Glutamatergic neuron (in vitro differentiated cells): ENCODE measurements at places on chromosomes 16 and 17.

DNA sequence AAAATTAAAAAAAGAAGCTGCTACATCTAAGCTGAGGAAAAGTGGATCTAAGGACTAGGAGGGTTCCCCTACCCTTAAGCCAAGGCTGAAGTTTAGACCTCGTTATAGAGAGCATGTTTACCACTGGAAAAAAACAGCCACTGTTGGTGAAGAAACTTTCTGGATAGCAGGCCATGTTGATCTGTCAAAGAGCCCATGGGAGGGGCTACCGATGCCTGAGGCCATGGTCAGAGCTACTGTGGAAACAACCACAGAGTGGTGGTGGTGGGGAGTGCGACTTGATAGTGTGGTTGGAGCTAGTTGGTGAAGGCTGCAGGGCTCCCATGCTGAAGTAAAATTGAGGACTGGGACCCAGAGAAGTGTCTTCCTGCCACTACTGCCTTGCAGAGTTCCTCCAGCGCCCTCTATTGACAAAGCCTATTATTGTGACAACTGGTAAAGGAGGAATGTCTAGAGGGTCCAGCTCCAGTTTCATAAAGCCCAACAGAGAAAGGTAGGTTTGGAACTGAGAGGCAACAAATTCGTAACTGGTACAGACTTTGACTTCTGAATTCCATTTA, 12.7 kb upstream of the FAM20A start:
- peak; percentile 15 for DNase-seq

DNA sequence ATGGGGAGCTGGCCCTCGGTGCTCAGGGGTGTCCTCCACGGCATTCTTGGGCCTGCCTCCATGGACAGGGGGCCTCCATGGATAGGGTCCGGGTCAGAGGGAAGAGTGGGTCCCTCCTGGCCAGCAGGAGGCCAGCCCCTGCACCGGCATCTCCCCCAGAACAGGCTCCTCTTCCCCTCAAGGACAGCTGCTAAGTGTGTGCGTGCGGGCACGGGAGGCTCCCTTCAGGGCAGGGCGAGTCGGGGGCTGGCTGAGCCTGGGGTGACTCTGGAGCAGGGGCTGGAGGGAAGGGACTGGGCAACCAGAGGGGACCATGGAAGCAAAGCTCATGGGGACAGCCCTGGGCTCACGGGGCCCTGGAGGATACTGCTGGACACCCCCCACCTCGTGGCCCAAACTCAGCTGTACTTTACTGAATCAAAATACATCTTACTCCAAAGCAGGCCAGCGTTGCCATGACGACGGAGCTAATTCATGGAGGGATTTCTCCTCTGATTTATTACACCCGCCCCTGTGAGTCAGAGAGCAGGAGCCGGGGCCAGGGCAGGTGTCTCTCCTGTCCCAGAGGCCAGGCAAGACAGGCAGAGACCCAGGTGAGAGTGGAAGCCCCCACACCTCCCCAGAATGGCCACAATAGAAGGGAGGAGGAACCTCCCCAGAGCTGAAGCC, 2.1 kb downstream of the CASKIN1 start:
- no peak for DNase-seq

DNA sequence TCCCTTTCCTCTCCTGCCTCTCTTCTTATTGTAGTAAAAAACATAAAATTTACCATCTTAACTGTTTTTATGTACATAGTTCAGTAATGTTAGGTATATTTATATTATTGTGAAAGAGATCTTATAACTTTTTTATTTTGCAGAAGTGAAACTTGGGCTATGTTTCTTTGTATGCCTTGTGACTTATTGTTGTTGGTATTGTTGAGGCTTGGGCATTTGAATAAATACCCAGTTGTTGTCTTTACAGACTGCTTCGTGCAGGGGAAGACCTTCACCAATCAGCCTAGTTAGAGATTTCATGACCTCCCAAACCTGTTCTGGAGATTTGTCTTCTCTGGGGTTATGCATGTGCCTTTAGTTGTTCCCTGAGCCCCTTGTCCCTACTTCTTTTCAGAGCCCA, 31.9 kb downstream of the REXO5 start:
- no peak for DNase-seq

DNA sequence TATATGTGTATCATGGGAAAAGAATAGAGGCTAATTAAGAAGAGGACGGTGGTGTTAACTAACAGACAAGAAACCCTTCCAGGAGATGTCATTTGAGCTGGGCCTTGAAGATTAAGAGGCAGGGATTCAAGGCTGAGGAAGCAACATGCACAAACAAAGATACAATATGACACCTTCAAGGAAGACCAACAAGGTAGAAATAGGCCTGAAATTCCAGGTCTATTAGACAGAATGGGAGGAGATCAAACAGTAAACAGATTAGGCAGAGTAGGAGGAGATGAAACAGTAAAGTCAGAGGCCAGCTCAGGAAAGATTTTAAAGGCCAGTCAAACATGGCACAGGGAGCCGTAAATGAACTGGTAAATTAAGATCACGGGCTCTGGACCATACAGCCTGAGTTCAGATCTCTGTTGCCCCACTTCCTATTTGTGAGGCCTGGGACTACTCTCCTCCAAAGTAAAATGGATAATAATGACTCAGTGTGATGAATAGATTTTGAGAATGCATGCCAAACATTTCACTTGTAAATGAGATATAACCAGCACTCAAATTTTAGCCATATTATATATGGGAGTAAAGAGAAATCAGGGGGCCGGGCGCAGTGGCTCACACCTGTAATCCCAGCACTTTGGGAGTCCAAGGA, 38.9 kb downstream of the USP31 start:
- DNase-seq = no peak

GRCh38 chr17:81291662-81292061, 3.4 kb downstream of the SLC38A10 start:
- DNase-seq = peak; percentile 78

DNA sequence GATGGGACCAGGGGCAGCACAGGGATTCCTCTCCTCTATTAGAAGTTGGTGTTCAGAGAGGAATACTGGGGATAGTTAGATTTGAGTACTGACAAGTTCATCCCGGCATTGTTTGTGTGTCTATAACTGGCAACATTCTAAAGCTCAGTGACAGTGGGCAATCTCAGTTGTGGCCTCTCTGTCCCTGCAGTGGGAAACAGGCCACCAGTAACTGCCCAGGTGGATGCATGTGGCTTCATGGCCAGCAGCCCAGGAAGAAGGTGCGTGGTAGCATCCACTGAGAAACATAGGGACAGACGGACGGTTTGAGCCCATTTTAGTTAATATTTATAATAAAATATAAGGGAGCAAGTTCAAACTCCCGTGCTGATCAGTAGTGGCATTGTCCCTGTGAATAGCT, 51.5 kb downstream of the B9D1 start:
- no peak for DNase-seq

DNA sequence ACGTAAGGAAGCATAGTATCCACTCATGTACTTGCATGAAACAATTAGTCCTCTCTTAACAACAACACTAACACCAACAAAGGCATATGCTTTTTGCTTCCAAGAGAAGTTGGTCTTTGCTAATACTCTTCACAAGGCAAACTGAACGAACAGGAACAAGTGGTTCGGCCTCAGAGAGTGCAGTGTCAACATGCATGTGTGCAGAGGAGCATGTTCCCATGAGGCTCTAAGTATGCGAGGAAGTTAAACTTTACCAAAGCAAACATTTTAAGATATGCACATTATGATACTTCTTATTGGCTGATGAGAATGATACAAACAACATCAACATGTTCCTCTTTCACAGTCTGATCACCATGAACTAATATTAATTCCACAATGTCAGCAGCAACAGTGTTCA, 285.3 kb upstream of the IRX5 start:
- no peak for DNase-seq

DNA sequence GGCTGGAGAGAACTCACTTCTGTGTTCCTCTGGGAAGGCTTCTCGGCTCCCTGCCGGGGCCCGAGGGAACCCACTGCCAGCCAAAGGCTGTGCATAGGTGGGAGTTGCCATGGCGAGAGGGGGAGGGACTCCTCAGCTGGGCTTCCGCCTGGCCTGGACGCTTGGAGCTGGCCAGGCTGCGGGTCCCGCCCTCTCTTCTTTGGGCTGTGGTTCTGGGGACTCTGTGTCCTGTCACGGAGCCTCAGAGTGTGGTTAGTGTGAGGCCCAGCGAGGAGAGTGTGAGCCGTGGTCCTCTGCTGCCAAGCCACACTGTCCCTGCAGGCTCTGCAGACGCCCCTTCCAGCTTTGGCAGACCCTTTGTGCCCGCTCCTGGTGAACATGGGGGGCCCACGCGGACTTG, 123.1 kb downstream of the OR1D5 start:
- no peak for DNase-seq

- DNase-seq = no peak
Observed at GRCh38 chr16:77917971-77918370, 104.4 kb upstream of the CLEC3A start.

DNA sequence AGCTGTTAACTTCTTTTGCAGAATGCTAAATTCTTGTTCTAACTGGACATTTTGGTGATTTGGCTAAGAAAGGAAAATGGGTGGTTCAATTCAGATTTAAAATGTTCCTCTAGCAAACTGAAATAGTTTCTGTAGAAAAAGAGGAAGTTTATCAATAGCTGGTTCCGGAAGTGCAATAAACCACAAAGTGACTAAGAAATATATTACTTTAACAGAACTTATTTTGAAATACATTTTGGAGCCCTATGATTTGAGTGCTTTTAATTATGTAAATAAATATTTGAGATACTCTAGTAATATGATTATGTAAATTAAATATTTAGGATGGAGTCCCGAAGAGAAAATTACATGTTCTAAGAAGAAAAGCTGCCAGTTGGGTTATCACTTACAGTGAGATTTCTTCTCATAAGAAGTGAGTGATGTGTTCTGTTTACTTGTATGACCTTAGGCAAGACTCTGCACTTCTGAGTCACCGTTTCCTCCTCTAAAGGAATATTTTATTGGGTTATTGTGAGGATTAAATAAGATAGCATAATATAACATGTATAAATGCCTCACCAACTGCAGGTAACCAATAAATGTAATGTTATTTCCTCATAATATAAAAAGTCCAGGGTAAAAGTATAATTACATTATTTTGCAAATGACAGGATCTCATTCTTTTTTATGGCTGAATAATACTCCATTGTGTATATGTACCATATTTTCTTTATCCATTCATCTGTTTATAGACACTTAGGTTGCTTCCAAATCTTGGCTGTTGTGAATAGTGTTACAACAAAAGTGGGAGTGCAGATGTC, at the start of gene EVI2B:
Gene EVI2B (minus strand): TSS at position 73 of the 800 bp plus-strand sequence. CDS start 8,445 bp downstream, outside the sequence.
- DNase-seq = no peak

DNA sequence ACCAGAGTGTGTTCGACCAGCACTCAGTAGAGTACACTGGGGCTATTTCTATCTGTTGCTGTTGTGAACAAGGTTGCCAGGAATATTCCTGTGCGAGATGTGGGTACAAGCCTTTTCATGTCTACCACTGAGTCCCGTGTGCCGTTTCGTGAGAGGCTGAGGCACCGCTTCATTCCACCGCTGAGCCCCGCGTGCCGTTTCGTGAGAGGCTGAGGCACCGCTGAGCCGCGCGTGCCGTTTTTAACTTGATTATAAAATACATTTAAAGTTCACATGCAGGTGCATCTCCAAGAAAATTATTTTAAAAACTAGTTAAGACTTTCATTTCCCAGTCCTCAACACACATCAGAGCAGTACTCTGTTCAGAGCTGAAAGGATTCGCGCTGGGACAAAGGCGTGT, 78.7 kb upstream of the ZNF750 start:
- no peak for DNase-seq

DNA sequence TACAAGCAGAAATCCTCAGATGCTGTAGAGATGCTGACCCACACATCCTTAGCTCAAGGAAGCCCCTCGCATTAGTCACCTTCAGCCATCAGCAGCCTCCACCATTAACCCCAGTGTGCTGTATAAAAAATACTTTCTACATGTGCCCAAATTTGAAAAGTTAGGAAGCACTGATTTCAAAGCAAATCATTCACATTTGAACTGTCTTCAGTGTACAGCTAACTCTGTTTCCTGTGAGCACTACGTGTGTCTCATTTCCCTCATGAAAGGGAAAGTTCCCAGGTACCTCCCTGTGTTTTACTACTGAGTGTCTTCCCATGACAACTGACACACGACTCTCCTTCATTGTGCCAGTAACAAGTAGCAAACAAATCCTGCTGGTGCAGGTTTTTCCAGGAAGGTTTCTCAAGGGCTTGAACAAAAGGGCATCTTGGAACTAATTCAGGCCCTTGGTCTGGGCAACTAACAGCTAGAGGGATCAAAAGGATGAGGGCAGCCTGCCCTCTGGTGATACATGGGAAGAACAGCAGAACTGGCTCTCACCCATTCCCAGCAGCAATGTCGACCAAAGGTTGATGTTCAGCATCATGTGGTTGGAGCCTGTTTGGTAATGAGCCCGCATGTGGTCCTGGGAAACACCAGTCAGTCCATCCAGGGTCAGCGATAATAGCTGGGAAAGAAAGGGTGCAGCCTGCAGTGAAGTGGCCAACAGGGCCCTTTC, 4.0 kb downstream of the SLC35B1 start:
- peak; percentile 40 for DNase-seq

DNA sequence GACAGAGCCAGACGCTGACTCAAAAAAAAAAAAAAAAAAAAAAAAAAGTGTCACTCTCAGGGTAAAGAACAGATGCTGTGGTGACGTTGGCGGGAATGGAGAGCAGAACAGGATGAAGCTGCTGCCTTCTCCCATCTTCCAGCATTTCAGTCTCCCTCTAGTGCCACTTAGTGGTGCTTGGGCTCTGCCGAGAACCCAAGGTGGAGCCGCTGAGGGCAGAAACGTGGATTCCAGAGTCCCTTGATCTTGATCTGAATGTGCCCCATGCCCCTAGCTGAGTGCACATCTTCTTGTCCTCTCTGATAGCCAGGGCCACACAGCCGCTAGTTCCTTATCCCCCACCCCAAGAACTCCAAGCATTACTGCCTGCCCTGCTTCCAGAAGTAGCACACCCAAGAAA, 43.2 kb upstream of the FA2H start:
- DNase-seq = no peak

GRCh38 chr17:29190592-29191207, 10.5 kb upstream of the MYO18A start:
- no peak for DNase-seq

DNA sequence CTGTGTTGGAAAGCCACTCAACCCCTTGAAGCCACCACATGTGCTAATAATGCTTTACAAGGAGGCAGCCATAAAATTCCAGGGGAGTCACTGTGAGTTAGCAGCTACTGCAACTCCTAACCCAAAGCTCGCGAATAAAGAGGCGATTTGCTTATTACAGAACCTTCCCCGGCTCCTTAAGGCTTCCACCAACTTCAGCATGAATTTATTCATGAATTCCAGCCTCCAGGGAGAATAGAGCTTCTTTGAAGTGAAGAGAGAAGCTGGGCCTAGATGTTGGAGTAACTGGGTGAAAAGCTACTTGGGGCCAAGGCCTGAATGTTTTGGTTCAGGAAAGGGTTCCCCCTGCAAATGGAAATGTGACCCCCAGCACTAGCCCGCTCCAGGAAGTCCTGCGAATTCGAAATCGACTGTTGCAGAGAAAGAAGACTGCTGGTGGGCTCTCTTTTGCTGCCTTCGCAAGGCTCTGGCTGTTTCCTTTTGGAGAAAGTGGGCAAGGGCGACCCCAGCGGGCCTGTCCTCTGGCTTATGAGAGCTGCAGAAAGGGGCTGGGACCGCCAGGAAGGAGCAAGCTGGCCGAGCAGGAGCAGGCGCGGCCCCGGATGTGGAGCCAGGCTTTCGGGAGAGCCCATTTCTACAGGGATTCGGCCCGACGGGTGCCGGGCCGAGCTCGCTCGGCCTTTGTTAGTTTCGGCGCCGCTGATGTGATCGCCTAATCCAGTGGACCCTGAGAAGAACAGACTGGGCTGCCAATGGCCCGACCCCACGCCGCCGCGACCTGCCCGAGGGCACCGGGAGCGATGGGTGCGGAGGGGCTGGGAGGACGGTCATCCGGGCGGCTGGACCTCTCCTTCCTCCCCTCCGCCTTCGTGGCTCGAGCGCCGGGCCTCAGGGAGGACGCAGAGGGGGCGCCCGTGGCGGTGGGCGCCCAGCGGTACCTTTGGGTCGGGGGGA, 7.6 kb downstream of the CBX8 start:
- DNase-seq = peak; percentile 62

- no peak for DNase-seq
Observed at GRCh38 chr17:80372922-80373570, 41.9 kb upstream of the ENDOV start.
